NCI-H524 (cell line): ENCODE measurements at places on chromosomes 3 and 15.
A peak's percentile ranks its signal among the peaks of the same experiment; 100 is the strongest.

GRCh38 chr3:131903988-131904415 lies 130.8 kb downstream of the CPNE4 start:
- no peak for DNase-seq

DNA sequence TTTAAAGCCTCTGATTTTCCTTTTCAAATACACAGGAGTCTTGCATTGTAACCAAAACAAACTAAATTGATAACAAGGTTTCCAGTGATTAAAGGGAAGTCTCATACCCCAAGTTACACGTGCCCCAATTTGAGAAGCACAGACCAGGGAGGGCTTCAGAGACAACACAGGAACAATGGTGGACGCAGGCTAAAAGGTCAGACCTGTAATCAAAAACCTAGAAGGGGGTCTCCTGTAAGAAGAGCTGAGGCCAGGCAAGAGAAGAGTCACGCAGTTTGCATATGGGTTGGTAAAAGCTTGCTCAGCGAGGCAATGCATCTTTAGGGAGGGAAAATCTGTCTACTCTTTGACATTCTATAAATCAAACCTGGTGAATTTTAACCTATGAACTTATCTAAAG lies 58.6 kb upstream of the MCF2L2 start:
- DNase-seq = no peak

- DNase-seq = no peak
These were observed 146.6 kb upstream of the NR2F2 start for GRCh38 chr15:96183867-96184266.

DNA sequence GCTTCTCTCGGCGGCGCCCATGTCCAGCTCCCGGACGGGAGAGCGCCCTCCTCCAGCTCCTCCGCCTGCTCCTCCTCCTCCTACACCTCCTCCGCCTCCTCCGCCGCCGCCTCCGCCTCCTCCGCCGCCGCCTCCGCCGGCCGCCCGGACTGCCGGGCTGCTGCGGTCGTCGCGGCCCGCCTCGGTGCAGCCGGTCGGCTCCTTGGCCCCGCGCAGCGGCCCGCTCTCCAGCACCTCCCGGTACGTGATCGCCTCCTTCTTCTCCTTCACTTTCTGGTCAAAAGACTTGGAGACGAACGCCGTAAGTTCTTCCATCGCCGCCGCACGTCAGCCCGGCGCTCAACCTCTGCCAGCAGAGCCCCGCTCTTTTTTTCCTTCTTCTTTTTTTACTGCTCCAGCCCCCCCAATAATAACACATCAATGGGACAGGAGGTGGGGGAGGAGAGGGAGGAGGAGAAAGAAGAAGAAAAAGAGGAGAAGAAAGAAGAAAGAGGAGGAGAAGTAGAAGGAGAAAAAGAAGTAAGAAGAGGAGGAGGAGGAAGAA lies 438 bp downstream of the SHOX2 start:
- DNase-seq = peak; percentile 53

DNA sequence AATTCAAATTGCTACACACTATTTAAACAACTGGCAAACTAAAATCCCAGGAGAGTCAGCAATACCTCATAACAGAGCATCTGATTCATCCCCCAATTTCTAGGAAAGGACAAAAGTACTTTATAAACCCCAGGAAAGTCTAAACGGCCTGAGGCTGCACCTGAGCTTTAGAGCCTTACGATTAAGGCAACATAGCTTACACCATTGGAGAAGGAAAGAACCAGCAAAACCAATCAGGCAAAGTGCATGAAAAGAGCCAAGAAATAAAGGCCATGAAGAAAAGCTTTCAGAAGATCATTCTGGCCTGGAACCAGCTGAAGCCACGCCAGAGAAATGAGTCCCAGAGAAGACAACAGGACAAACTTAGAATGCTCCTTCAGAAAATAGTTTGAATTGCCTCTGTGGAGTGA lies 48.1 kb downstream of the PTPN9 start:
- no peak for DNase-seq

DNA sequence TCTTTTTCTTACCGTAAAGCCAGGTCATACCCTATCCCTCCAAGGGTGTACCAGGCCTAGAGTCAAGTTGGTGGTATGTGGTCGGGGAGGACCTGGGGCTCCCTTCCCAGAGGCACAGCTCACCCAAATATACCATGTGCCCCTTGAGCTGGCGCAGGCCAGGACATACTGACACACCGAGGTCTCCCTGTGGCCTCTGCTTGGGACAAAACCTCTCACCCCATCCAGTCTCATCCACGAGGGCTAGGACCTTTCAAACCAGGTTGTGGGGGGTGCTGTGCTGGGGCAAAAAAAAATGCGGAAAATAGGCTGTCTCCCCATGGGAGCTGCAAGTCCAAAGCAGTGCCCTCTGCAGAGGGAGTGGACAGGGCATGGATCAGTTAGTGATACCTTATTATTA lies 22.8 kb downstream of the PTH1R start:
- DNase-seq = no peak
